Natural killer cell treated with Interleukin-12 subunit alpha and Interleukin-12 subunit beta and Interleukin-15 and Interleukin-18, amount 100 ng/mL, for 72 hours (primary cell): ENCODE measurements at places on chromosomes 4 and X. TPM values are rescaled to one million over a fixed set of nuclear protein-coding genes. Genes with fewer than 3 reads are reported as not detected.

MGARP gene
- total RNA-seq, result not detected

ETNPPL gene
- not detected for total RNA-seq

UGT2B15 gene
- total RNA-seq, result not detected

NUP62CL gene
- total RNA-seq, result 1.1 TPM

DMRTC1B gene
- total RNA-seq, result not detected

GLRA2 gene
- total RNA-seq, result not detected

QRFPR gene
- not detected for total RNA-seq

DNA sequence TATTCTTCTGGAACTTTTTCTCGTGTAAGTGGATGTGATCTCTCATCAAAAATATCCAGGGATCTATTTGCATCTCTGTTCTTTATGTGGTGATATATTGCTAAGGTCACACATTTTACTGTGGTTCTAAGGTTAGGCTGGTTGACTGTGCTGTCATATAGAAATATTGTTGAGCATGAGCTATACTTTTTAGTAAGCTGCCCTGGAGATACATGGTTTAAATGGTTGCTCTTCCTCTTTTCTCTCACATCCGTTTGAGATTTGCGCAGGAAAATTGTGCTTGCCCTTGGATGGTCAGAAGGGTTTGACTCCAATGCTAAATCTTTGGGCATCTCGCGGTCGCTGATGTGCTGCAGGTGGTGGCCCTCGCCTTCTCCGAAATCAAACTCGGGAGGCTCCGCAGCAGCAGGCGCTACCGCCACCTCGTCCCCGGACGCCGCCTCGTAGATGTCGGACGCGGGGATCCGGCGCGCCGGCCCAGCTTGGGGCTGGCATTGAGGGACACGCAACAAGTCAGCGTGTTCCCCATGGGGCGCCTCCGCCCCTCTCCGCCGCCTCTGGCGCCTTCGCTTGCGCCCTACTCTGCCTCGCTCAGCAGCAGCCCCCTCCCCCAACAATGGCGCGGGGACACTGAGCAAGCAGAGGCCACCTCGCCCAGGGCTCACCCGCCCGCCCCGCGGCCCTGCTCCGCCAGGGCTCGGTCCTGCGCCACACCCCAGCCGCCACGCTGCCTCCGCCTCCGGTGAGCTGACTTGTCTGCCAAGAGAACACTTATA is 154.5 kb downstream of the MSN start:
- DNase-seq, result no peak

- DNase-seq, result no peak
These were observed 7.5 kb downstream of the SMIM10 start for GRCh38 chrX:134998246-134998645.

DNA sequence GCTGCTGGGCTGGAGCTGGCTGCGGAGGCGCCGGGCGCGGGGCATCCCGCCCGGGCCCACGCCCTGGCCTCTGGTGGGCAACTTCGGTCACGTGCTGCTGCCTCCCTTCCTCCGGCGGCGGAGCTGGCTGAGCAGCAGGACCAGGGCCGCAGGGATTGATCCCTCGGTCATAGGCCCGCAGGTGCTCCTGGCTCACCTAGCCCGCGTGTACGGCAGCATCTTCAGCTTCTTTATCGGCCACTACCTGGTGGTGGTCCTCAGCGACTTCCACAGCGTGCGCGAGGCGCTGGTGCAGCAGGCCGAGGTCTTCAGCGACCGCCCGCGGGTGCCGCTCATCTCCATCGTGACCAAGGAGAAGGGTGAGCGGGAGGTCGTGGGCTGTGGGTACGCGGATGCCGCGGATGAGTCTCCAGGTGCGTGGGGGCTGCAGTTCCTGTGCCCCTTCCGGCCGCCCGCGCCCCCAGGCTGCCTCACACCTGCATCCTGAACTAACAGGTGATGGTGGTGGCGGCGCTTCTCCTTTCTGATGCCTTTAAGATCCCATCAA is 499 bp downstream of the CYP2U1 start:
- DNase-seq, result no peak

DNA sequence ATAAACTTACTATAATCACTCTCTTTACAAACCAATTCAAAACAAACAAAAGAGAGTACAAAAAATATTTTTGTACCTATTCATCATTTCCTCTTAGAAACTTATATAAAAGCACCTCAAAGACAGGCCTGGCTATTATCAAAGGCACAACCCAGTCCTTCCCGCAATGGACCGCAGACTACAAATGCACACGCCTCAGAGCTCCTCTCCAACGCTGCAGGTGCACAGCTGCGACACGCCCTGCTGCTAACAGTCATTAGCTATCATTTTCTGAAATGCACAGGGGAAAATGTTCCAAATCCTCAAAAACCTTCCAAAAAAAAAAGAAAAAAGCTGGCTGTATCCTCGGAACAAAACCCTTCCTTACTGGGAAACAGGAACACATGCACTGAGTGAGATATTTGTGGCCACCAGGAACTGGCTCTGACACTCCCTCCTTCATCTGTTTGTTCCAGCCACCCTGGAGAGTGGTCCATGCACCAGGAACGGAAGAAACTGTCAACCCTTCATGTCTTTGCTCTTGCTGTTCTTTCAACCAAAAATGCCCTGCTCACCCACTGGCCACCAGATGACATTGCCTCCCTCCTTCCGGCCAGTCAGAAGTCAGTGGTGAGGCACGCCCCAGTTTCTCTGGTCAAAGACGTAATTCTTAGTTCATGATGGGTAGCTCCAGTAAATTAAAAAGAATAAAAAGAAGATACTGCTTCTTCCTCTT is 16.7 kb downstream of the IRF2 start:
- no peak for DNase-seq

- DNase-seq, result no peak
These were observed 36.9 kb downstream of the RP2 start for GRCh38 chrX:46873746-46874145.

- no peak for DNase-seq
These were observed 1345.5 kb downstream of the TECRL start for GRCh38 chr4:63063760-63064159.

GRCh38 chr4:26171941-26172340 is 148.9 kb upstream of the RBPJ start:
- DNase-seq, result no peak

DNA sequence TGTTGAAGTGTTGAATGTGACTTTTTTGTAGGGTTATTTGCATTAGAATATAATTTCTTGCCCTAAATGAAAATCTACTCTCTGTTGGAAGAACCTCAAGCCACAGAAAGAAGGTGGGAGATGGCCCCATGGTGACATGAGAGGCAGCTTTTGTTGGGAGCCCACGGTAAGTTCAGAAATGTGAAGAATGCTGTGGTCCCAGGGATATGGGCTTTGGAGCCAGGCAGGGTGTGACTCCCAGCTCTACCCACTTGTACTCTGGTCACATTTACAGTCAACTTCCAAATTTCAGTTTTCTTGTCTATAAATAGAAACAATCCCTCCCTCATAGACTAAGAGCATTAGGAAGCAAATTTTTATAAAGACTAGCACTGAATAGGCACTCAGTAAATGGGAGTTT is 177.8 kb downstream of the RAB28 start:
- DNase-seq, result no peak

GRCh38 chr4:116055857-116056827 is 942.7 kb upstream of the NDST4 start:
- no peak for DNase-seq

DNA sequence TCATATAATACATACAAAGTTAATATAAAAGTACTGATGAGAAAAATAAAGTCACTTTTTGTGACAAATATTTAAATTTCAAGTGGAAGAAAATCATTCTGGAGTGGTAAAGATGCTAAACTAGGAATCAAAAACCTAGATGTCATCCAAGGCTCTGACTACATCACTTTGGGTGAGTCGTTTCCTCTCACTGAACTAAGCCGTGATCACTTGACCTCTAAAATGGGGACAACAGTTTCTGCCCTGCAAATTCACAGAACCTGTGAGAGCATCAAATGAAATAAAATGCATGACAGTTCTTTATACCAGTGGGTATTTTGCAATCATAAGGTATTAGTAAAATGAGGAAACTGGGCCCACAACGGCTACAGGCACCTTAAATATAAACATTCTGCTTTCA is 63.8 kb downstream of the PRDM5 start:
- no peak for DNase-seq

DNA sequence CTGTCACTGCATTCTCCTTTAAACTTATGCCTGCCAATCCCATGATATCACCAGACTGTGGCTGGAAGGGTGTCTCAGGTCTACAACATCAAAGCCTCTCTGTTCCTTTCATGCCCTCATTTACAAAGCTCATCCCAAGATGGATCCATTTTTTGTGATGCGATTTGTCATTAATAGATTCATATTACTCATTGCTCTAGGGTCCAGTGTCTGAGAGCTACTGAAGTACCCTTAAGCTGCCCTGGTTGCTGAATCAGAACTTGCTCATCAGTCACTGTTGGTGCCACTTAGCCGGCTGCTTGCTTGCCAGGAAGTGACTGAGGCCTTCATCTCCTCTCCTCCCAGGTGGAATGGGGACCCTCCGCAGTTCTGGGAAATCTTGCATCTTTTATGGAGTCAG is 395.5 kb upstream of the BOD1L1 start:
- no peak for DNase-seq

GRCh38 chr4:138672393-138672976 is 343.1 kb upstream of the NOCT start:
- no peak for DNase-seq

GRCh38 chr4:139207873-139208403 is 30.9 kb upstream of the ELF2 start:
- DNase-seq, result no peak

- DNase-seq, result no peak
These were observed 16.3 kb upstream of the ZNF41 start for GRCh38 chrX:47499293-47499692.

GRCh38 chr4:83852085-83852451 is 316.2 kb downstream of the GPAT3 start:
- no peak for DNase-seq

DNA sequence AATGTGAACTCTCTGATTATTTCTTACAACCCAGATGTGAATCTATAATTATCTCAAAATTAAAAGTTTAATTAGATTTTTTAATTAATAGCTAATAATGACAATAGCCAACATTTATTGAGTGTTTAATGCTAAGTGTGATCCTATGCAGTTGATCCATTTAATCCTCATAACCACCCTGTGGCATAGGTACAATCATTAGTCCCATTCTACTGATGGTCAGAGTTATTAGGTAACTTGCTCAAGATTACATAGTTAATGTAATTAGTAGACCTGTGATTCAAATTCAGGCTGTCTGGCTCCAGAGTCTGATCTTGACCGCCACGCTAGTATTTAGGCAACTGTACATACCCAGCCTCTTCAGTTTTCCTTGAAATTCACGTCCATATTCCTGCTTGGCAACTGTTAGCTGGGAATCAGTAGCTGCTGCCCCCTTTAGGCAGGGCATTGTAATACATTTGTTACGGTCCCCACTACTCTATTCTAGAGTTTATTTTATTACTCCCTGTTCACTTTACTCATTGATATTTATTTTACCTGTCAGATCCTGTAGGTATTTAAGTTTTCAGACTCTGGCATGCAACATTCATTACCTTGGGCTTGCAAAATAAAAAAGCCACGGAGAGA is 20.6 kb upstream of the TEC start:
- DNase-seq, result no peak

DNA sequence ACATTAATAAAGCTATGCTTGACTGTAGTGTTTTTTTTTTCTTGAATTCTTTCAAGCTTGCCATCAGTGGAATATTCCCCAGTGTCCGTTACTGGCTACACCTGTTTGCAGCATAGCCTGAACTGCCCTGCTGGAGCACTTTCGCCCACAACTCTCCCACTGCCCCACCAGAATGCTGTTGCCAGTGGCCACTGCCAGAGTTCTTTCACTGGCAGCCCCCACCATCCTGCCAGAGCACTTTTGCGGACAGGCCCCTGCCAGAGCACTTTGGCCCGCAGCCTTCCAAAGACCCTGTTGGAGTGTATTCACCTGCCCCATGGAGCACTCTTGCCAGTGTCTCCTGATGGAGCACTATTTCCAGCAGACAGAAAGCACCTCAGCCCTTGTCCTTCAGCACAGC is 452.3 kb upstream of the GRID2 start:
- DNase-seq, result no peak

DNA sequence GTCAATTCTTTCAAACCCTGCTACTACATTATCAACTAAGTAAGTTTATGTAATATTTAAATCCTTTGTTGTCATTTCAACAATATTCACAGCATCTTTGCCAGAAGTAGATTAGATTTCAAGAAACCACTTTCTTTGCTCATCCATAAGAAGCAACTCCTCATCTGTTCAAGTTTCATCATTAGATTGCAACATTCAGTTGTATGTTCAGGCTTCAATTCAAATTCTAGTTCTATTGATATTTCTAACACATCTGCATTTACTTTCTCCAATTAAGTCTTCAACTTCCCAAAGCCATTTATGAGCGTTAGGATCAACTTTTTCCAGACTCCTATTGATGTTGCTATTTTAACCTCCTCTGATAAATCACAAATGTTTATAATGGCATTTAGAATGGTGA is 66.1 kb downstream of the BMP3 start:
- no peak for DNase-seq
